ENCODE measurements at places on chromosomes 3 and 15.

DNA sequence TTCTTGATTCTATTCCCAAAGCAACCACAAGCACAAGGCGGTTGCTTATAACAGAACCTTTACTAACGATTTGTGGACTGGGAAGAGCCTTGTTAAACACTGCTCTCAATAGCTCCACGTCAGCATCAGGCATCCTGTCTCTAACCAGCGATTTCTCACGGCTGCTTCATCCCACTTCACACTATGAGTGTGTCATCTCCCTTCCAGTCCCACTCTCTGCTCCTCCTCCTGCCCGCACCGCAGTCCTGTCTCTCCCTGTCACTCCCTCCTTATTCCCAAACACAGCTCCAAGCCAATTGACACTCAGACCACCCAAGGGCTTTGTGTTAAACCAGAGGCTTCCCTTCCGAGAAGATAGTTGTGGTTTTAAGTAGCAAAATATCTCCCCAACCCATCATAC lies 94.8 kb downstream of the ABHD5 start:
- DNase-seq: no peak

- DNase-seq: no peak
These were observed 40.8 kb downstream of the PLCH1 start for GRCh38 chr3:155704061-155704460.

DNA sequence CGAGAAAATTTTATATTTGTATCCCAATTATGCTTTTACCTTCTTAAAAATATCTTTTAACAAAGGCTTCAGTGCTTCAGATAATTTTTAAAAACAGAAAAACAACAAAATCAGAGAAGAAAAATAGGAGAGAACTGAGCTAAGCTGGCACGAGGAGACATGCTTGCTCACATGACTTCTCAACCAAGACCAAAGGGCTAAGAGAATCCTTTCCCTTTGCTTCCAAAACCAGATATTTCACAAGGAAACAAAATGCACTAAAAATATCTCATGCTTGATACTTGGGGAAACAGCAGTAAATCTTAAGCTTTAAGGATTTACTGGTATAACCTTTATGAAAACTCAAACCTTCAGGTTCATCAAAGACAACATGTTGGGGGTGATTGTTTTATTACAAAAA lies 58.4 kb downstream of the CAPN7 start:
- no peak for DNase-seq

GRCh38 chr15:51642696-51643095 lies 20.1 kb upstream of the DMXL2 start:
- no peak for DNase-seq

DNA sequence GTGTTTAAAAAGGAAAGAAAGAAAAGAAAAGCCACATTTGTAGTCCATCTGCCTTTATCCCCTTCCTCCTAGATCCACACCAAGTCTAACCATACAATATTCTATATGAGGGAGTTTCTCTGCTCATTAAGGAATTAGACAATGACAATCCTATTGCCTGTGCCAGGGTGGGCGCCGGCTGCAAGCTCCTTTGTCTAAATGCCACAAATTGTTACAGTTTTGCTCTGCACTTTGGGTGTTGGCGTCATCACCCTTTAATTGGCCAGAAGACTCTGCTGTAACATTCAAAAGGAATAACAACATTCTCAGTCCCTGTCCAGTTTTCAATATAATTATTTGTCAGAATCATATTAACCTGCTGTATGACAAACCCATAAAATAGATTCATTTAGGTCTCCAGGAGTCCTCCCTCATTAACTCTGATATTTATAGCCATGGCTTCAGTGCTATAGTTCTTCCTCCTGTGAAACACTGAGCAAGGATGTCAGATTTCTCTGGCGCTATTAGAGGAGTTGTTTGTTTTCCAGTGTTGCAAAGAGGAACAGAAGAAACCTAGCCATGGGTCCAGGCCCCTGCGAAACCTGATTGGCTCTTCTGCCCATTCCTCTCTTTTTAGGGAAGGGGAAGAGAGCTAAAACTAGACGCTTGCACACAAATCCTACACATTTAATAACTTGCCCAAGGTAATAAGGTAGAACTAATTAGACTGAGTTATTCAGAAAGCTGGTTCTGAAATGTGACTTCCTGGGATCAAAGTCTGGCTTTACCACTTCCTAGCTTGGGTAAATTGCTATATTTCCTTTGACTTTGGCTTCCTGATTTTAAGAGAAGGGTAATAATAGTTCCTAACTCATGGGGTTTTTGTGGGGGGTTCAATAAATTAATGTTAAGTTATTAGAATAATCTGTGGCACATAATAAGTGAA lies 112.4 kb downstream of the CD47 start:
- no peak for DNase-seq

- DNase-seq: no peak
These were observed 304.9 kb upstream of the ADAMTS9 start for GRCh38 chr3:64992530-64993285.

All from NCI-H1092 treated with DMSO at 0.1 percent for 48 hours (cell line).